Osteoblast (primary cell): ENCODE measurements at places on chromosomes 7 and 10. TPM values are rescaled to one million over a fixed set of nuclear protein-coding genes. Genes with fewer than 3 reads are reported as not detected.

GRCh38 chr10:116555880-116556279, 10.1 kb downstream of the PNLIP start:
- no peak overlapping the region for H3K27ac ChIP-seq
- DNase-seq = no peak
- no peaks in the 10 kb centered on the region for H3K4me1 ChIP-seq
- H3K4me3 ChIP-seq = no peak overlapping the region
- no peaks in the 10 kb centered on the region for H3K27me3 ChIP-seq
- H3K36me3 ChIP-seq = no peaks in the 10 kb centered on the region

The CDNF gene
- total RNA-seq = 1.8 TPM in 2 replicates

The CFAP43 gene
- 0.36 and 0.59 TPM in 2 replicates for total RNA-seq

DNA sequence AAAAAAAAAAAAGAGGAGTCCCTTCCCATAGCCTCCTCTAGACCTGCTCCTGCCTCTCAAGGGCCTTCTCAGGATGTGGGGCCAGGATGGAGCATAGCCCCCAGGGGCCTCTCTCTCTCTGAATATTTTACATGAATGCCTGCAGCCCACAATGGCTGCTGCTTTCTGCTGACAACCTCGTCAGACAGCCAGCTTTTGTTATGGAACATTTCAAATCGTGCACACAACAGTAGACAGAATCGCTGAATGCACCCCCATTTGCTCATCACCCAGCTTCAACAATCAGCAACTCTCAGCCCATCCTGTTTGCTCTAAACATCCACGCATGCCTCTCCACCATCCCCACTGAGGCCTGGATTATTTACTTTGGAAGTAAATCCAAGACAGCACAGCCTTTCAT, 5.4 kb downstream of the PLAC9 start:
- H3K4me1 ChIP-seq = peaks cover 30% of the 10 kb centered on the region
- no peaks in the 10 kb centered on the region for H3K36me3 ChIP-seq
- no peak for DNase-seq
- H3K27ac ChIP-seq = peak overlapping the region; percentile 89
- H3K27me3 ChIP-seq = no peaks in the 10 kb centered on the region

- DNase-seq = peak; percentile 97
- H3K36me3 ChIP-seq = peaks cover 7% of the 10 kb centered on the region
- H3K27me3 ChIP-seq = no peaks in the 10 kb centered on the region
- peak overlapping the region; percentile 64 for H3K27ac ChIP-seq
Observed at GRCh38 chr7:157136372-157136771, 2.4 kb upstream of the UBE3C start.

The CLCN1 gene
- under 0.01 TPM in 2 replicates for total RNA-seq

GRCh38 chr10:53284615-53285182, 512.1 kb upstream of the MBL2 start:
- H3K36me3 ChIP-seq = no peaks in the 10 kb centered on the region
- H3K4me1 ChIP-seq = no peaks in the 10 kb centered on the region
- H3K27me3 ChIP-seq = no peaks in the 10 kb centered on the region
- H3K4me3 ChIP-seq = no peak overlapping the region
- no peak overlapping the region for H3K27ac ChIP-seq

DNA sequence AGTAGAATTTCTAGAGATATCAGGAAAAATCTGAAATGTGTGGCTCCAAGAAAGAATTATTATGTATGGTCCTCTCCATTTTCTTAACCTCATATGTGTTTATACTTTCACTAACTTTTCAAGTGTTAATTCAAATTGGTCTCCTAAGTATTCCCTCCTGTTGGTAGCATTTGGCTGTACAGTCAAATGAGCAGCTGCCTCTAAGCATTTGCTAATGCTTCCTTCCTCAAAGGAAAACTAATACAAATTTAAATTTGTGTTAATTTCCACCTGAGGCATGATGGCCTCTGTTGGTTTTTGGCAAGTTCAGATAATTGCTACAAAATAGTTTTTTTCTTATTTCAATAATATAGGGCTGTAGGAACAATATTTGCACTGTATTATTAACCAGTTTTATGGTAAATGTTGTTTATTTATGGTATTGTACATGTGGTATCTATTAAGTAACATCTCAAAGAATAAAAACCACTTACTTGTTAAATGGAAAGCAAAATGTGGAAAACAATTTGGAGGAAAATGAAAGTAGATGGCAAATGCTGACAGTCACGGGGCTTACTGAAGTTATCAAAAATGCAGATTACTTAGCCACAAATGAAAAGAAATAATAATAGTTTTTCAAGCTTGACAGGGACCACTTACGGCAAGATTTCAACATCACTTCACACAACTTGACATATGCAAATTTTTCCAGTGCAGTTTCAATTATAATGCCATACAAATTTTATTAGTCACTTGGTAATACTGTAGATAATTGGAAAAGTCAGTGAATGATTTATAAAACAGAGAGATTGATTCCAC, 299.3 kb upstream of the MEOX2 start:
- no peaks in the 10 kb centered on the region for H3K36me3 ChIP-seq
- no peak overlapping the region for H3K4me3 ChIP-seq
- H3K4me1 ChIP-seq = no peaks in the 10 kb centered on the region
- H3K27ac ChIP-seq = no peak overlapping the region
- no peaks in the 10 kb centered on the region for H3K27me3 ChIP-seq
- no peak for DNase-seq

The PHF14 gene
- total RNA-seq = 36.9 and 38.0 TPM in 2 replicates

The SAMD9L gene
- 17.7 and 25.0 TPM in 2 replicates for total RNA-seq

GRCh38 chr7:12768948-12769347, 81.5 kb downstream of the ARL4A start:
- DNase-seq = no peak
- H3K27me3 ChIP-seq = no peaks in the 10 kb centered on the region
- H3K36me3 ChIP-seq = no peaks in the 10 kb centered on the region

DNA sequence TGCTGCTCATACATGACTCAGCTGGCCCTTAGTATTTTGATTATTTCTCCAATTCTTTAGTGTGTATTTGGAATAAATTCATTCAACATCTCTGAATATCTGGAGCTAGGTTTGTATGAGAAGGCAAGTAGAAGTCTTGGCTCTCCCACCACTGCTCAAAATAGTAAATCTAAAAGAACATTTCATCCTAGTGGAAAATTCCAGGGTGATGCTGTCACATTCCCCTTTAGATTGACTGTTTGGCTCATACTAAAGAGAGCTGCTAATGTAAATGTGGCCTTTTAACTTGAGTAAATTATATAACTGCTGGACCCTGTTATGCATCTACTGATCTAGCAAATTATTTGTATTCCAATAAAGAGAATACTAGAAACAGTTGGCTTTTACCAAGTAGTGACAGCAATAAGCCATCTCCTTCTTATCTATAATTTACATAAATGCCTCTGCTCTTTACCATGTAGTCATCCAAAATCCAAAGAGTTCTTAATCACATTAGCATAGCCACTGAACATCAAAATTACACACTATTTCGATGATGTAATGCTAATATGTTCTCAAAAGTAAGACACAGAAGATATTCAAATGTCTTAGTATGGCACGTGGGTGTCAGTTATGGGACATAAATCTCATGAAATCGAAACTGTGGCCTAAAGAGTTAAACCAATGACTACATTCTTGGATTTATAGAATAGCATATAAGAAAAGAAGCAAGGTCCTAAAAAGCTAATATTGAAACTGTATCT, 86.9 kb upstream of the KCND2 start:
- no peak for DNase-seq
- no peaks in the 10 kb centered on the region for H3K36me3 ChIP-seq
- H3K4me1 ChIP-seq = no peaks in the 10 kb centered on the region
- no peak overlapping the region for H3K27ac ChIP-seq

DNA sequence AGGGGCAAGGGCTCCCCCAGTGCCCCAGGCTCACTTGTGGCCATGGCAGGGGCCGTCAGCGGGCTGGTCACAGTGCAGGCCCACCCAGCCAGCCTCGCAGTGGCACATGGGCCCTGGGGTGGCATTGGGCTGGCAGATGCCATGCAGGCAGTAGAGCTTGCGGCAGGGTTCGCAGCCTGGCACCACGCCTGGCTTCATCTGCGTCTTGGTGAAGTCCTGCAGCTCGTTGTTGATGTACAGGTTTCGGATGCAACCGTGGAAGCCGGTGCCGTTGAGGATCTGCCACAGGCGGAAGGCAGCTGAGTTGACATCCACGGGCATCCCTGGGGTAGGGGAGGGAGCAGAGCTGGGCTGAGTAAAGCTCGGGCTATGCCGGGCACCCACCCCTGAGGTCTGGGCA, 170.6 kb downstream of the LCOR start:
- H3K36me3 ChIP-seq = no peaks in the 10 kb centered on the region
- DNase-seq = peak; percentile 61
- no peak overlapping the region for H3K4me3 ChIP-seq
- H3K27me3 ChIP-seq = no peaks in the 10 kb centered on the region
- no peak overlapping the region for H3K27ac ChIP-seq

DNA sequence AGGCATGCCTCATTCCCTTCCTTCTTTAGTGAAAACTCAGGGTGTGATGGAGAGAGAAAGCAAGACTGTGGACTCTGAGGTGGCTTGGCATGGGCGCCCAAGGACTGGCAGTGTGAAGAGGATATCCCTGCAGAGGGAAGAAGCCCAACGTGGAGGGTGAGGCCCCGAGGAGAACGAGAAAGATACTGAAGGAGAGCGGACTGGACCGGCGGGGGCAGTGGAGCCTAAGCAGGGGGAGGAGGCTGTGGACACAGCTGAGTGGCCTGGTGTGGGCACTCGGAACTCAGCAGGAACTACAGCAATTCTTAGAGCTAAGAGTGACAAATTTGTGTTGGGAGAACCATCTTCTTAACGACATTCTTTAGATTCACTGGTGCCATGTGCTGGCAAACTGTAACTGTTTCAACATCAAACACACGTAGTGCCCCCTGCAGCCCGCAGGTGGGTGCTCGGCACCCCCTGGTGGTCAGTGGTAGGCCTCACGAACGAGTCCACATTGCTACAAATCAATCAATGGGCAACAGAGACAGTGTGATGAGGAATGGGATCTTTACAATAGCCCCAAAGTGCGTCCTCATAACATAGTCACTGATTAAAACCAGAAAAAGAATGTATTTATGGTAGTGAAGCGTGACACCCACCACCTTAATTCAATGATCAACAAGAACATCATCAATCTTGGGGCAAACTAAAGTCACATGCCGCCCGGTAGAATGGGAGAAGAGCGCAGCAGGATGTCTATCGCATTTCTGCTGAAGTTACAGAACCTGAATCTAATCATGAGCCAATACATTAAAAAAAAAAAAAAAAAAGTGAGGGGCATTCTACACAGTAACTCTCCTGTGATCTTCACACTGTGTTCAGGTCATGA, 2.0 kb upstream of the SFTPA1 start:
- H3K4me1 ChIP-seq = no peaks in the 10 kb centered on the region
- no peak overlapping the region for H3K27ac ChIP-seq
- H3K27me3 ChIP-seq = peaks cover 22% of the 10 kb centered on the region
- no peak for DNase-seq

DNA sequence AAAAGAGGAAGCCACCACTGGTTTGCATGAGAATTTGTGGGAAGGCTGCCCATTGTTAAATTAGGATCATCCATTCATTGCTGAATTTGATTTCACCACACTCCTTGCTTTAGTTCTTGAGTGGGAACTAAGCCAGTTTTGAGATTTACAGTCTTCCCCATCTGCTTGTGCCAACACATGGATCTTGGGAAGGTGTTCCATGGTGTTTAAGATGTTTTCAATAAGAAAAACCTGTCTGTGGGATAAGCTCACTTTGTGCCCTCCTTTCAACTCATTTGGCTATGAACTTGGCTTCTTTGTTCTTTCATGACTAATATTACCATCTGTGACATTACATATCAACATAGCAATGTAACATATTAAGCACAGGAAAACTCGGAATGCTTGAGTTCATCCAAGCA, 73.2 kb downstream of the INHBA start:
- no peak overlapping the region for H3K27ac ChIP-seq
- DNase-seq = no peak
- H3K4me1 ChIP-seq = no peaks in the 10 kb centered on the region
- no peaks in the 10 kb centered on the region for H3K36me3 ChIP-seq
- no peak overlapping the region for H3K4me3 ChIP-seq
- no peaks in the 10 kb centered on the region for H3K27me3 ChIP-seq

GRCh38 chr7:31688996-31689395, 2.0 kb downstream of the PPP1R17 start:
- H3K27ac ChIP-seq = no peak overlapping the region
- H3K36me3 ChIP-seq = no peaks in the 10 kb centered on the region
- peaks cover 3% of the 10 kb centered on the region for H3K27me3 ChIP-seq
- no peak for DNase-seq
- no peak overlapping the region for H3K4me3 ChIP-seq
- H3K4me1 ChIP-seq = no peaks in the 10 kb centered on the region

The GBX1 gene
- not detected in 2 replicates for total RNA-seq

The AOAH gene
- under 0.01 TPM in 1 of 2 replicates, not detected in the other for total RNA-seq

GRCh38 chr10:63267414-63268148, 134.5 kb downstream of the NRBF2 start:
- no peaks in the 10 kb centered on the region for H3K27me3 ChIP-seq
- peaks cover 22% of the 10 kb centered on the region for H3K4me1 ChIP-seq
- peak overlapping the region; percentile 96 for H3K27ac ChIP-seq
- DNase-seq = peak; percentile 42
- H3K4me3 ChIP-seq = peak overlapping the region; percentile 75
- H3K36me3 ChIP-seq = no peaks in the 10 kb centered on the region
